ENCODE measurements at places on chromosomes 6 and 20.

DNA sequence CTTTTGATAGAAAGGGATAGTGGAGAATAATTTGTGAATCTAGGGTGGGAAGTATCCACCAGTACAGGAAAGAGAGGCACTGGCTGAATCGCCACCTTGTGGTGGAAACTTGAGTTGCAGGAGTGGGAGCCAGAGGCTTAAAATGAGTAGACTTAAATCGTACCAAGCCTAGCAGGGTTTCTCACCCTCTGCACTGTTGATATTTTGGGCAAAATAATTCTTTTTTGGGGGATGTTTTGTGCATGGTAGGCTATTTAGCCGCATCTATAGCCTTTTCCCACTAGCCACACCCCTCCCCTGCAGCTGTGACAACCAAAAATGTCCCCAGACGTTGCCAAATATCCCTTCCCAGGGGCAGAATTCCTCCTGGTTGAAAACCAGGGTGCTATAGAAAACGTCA lies 119.1 kb downstream of the DHX35 start:
- peak; percentile 82 for DNase-seq

- no peak for DNase-seq
Observed at GRCh38 chr6:24223115-24223919, 97.3 kb downstream of the NRSN1 start.

- DNase-seq: no peak
Observed at GRCh38 chr6:132495604-132496079, 17.3 kb downstream of the STX7 start.

- peak; percentile 69 for DNase-seq
Observed at GRCh38 chr6:151389618-151390275, 1.6 kb downstream of the ZBTB2 start.

DNA sequence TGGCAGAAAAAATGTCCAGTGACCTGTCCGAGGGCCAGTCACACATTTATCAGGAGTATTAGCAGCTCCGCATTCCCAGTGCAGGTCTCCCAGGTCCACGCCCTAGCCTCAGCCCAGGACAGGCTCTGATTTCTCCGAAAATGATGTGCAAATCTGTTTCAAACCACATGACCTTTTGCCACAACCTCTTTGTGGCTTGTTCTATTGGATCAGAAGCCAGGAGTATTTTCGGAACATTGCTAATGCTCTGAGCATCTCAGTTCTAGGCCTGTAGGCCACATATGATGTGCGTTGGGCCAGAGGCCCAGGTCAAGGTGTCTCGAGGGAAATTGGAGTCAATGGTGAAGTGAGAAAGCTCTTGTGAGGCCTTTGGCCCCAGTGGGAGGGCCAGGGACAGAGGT lies 40.4 kb downstream of the SNX5 start:
- no peak for DNase-seq

All from body of pancreas (tissue), 4 donors.